ENCODE measurements at places on chromosomes 4 and X.

- DNase-seq: no peak
Observed at GRCh38 chr4:107478327-107478980, 241.6 kb downstream of the PAPSS1 start.

DNA sequence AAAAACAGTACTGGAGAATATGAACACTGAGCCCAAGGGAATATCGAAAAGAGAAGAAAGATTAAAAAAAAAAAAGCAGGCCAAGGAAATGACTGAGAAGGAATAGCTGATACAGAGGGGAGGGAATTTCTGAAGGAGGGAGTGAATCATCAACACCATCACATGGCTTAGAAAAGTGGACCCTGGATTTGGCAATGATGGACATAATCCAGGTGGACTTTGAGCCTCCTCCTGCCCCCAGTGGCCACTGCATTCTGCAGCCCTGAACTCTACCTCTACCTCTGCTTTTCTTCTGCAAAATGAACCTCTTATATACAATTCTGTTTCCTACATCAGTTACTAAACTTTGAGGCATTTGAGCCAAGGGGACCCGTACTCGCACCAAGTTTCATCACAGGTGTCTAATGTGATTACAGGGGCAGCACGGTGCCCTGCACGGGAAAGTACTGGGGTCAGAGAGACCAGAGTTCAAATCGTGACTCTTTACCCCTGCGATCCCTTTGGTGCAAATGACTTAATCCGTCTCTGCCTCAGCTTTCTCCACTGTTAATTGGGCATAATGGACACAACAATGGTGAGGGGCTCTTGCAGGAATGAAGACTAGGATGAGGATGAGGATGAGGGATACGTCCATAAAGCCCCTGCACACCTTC is 1.1 kb downstream of the OCIAD2 start:
- DNase-seq: no peak

GRCh38 chr4:55468724-55469123 is 73.0 kb downstream of the TMEM165 start:
- no peak for DNase-seq

DNA sequence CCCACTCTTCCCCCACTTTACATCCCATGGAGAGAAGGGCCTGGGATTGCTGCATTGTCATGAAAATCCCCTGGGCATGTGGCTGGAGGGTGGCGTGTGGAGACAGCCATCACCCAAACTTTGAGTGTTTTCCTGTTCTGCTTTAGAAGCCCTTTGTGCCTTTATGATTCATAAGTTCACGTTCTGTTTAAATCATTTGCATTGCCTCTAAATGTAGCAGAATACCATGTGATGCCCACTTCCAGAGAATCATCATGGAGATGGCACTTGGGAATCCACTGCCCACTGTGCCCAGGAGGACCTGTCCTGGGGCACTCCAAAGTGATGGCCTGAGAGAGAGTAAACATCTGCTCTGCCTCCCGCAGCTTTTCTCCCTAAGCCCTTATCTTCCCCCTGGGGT is 52.8 kb downstream of the MED28 start:
- no peak for DNase-seq

DNA sequence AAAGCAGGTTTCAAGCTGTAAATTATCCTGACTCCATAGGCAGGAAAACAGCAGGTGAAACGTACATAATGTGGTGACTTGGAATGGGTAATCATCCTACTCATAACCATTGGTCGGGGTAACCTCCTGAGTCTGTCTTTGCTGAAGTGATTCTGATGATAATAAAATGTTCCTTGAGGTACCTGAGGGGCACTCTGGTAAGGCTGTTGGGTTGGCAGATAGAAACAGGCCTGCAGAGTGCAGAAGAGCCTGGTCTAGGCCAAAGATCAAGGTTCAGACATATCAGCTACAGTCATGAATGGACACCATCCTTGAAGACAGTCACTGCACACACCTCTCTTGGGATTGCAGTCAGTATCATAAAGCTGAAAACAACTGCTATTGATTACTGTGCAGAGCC is 174.7 kb upstream of the RPL34 start:
- DNase-seq: no peak

GRCh38 chrX:66015152-66015831 is 24.6 kb downstream of the VSIG4 start:
- no peak for DNase-seq

GRCh38 chrX:5388087-5388486 is 840.6 kb downstream of the NLGN4X start:
- DNase-seq: no peak

DNA sequence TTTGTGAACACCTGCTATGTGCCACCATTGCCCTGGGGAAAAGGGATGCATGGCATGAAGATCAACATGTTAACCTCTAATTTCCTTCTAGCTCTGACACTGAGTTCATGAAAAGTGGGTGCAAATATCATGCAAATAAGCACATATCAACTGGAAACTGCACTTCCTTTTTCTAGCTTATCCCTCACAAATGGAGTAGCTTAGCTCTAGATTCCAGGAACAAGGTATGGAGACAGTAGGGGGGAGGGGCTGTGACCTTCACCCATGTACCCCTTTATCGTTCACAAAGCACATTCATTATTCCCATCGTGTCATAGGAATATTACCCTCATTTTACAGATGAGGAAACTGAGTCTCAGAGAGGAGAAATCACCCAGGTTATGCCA is 37.4 kb downstream of the STARD8 start:
- no peak for DNase-seq
